ENCODE measurements at places on chromosomes 5 and 9.

GRCh38 chr5:82011761-82012160 lies 39.9 kb downstream of the ATG10 start:
- no peak for DNase-seq

GRCh38 chr9:136773386-136774044 lies 9.2 kb upstream of the LCN15 start:
- DNase-seq = no peak

DNA sequence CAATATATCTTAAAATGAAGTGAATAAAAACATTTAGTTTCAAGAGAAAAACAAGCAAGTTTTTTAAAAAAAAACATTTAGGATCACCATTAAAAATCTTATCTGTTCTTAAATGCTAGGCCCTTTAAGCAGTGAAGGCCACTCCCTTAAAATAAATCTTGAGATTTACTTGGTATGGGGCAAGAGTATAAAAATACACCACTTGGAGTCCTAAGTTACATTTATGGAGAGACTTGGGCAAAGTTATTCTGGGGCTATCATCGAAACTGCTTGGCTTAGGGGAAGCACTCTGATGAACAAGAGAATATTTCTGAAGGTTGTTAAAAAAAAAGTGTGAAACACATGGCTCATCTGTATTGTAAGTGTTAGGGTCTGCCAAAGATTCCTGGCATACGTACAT lies 97.4 kb downstream of the NR3C1 start:
- no peak for DNase-seq

DNA sequence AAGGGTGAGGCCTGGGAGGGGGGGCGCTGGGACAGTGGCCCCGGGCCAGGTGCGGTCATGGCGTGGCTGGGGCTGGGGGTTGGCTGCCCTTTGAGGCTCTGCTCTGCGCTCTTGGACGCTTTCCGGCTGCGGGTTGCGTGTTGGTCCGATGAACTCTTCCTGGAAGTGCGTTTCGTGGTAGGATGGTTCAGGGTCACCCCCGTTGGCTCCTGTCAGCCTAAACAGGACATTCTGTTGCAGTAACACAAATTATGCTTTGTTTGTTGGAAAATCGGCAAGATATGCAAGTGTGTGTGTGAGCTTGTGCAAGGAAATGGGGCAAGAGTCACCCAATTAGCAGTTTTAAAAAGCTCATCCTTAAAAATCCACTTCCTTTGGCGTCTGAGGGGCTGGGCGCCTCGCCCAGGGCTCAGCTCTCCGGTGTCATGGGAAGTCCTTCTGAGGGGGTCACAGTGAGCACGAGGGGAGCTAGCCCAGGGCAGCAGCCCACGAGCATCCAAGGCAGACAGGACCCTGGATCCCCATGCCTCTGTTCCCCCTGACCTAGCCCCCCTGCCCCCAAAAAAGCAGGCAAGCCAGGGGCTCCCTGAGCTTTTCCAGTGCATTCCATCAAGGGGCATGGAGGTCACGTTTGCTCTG lies 22.2 kb upstream of the RNU6ATAC start:
- DNase-seq = no peak

DNA sequence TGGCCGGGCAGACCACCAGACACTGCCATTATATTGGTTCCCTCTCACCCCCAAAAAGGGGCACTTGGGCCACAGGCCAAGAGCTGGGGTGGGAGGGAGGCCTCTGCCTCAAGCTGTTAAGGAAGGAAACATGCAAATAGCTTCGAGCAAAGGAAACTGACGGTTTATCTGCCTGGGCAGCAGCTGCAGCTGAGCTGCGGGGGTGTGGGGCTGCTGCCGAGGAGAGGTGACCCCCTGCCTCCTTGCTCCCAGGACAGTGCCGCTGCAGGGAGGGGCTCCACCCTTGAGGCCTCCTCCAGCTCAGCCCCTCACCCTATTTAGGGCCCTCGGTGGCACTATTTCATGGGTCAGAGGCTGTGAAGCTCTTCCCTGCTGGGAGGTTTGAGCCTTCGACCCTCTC lies 789 bp downstream of the DOK3 start:
- no peak for DNase-seq

DNA sequence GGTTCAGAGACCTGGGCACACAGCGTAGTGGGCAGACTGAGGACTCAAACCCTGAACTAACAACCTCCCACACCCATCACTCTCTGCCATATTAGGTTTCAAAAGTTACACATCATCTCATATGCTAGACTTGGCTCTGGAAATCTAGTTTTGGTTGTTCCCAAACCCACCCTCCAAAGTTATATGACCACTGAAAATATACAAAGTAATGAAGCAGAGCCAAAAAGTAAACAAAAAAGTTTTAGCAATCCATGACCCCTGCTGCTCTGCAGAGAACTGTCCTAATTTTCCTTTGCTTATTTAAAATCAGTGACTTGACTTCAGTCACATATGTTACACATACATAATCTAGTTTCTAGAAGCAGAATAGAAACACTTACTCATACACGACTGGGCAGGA lies 155.6 kb upstream of the TAS2R1 start:
- no peak for DNase-seq

GRCh38 chr5:90307322-90307721 lies 102.2 kb downstream of the CETN3 start:
- no peak for DNase-seq

DNA sequence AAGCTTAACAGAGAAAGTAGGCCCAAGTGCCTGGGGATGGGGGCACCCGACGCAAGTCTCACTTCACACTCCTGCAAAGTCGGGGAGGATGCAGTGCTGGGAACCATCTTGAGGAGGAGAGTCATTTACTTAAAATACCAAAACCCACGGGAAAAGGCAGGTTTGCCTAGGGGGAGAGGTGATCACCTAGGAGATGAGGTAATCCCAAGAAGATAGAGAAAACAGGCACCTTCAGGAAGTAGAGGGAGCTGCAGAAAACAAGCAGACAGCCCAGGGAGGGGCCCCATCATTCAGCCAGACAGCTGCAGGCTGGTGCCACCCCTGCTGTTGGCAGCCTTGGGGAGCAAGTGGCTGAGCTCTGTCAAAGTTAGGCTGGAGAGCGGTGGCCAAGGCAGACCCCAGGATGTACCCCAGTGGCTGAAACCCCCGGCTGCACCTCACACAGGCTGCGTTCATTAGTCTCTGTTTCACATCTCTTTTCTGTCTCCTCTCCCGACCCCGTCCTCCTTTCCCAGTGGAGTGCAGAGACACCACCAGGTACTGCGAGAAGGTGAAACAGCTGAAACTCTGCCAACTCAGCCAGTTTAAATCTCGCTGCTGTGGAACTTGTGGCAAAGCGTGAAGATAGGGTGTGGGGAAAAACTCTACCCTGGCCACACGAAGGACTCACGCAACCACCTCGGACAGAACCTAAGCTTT lies 124.9 kb downstream of the SAXO1 start:
- DNase-seq = no peak

- no peak for DNase-seq
These were observed 5.0 kb downstream of the IL7R start for GRCh38 chr5:35861718-35862117.

- DNase-seq = no peak
These were observed 163.5 kb downstream of the CD180 start for GRCh38 chr5:67032921-67033664.

DNA sequence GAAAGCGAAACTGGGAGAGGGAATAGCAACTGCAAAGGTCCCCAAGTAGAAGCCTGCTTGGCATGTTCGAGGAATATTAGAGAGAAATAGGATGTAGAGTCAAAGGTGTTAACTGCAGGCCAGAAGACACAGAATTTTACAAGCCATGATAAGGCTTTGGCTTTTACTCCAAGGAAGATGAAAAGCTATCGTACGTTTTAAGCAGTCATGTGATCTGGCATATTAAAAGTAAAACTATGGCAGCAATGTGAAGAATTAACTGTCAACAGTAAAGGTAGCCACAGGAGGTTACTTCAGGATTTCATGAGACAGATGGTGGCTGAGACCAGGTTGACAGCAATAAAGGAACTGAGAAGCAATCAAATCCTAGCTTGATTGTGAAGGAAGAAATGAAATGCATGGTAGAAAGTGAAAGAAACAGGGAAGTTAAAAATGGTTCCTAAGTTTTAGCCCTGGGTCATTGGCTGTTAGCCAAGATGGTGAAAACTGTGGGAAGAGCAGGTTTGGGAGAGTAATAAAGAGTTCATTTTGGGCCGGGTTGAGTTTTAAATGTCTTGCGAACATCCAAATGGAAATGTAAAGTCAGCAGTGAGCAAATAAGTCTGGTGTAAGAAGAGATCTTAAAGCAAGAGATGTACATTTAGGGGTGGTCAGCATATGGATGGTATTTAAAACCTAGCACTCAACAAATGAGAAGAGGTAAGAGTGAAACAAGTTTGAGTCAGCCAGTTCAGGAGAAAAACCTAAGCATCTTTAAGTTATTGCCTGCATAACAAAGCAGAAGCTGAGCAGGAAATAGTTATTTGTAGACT lies 20.3 kb upstream of the TTC33 start:
- DNase-seq = no peak

GRCh38 chr9:105418588-105419500 lies 29.0 kb upstream of the FSD1L start:
- DNase-seq = no peak

DNA sequence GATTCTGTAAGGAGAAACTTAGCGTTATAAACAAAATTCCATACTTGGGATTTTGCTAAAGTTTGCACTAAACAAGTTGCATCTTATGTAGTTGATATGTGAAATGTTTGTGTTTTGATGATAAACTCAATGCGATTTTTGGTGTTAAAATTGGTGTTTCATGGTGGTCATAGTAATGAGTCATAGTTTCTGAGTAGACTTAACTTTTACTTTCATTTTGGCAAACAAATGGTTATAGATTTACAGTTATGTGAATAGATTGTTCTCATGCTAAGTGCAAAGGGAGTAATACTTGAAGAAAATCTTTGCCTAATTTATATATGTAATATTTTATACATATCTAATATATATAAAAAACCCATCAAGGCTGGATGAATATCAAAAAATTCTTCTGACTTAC lies 107.3 kb upstream of the ELAVL2 start:
- DNase-seq = no peak

GRCh38 chr9:131113655-131114054 lies 11.7 kb upstream of the NUP214 start:
- DNase-seq = no peak

- DNase-seq = peak; percentile 68
These were observed at the start of gene SLC12A7 for GRCh38 chr5:1111727-1112289. TSS of gene SLC12A7 (minus strand) at chr5:1112063. CDS start at chr5:1111991, 72 bp downstream.

DNA sequence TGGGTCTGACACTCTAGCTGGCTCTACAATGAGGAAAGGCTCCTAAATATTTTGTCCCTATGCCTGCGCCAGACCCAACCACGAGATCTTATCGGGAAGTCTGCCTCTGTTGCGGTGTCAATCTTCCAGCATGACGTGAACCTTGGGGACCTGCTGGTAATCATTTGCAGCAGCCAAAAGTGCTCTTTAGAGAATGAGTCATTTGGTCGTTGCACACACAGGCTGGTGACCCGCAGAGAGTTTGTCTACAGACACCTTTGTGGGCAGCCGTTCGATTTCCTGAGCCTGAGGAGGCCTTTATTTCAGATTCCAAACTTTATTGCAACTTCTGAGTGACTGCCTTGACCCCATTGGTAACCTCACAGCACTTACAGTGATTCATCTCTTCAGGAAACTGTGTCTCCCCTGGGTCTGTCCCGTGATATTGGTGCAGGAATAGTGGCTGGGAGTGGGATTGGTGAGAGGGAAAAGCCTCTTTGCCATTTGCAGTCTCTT lies 326.1 kb downstream of the NSG2 start:
- no peak for DNase-seq

- no peak for DNase-seq
These were observed 18.5 kb upstream of the TAL2 start for GRCh38 chr9:105643795-105644194.

GRCh38 chr9:12809720-12810119 lies 34.9 kb downstream of the LURAP1L start:
- DNase-seq = no peak

- DNase-seq = no peak
These were observed 1.6 kb upstream of the CFAP90 start for GRCh38 chr5:7852542-7852941.

- no peak for DNase-seq
These were observed 49.2 kb upstream of the TNC start for GRCh38 chr9:115167175-115167574.

- DNase-seq = no peak
These were observed 148.3 kb upstream of the NR3C1 start for GRCh38 chr5:143551820-143552251.

- no peak for DNase-seq
These were observed 9.7 kb downstream of the NR2F1-AS1 start for GRCh38 chr5:93571114-93571949.

- DNase-seq = no peak
These were observed 40.6 kb downstream of the PHAX start for GRCh38 chr5:126641387-126641786.

- DNase-seq = no peak
These were observed 18.4 kb upstream of the RARS1 start for GRCh38 chr5:168467755-168468330.

DNA sequence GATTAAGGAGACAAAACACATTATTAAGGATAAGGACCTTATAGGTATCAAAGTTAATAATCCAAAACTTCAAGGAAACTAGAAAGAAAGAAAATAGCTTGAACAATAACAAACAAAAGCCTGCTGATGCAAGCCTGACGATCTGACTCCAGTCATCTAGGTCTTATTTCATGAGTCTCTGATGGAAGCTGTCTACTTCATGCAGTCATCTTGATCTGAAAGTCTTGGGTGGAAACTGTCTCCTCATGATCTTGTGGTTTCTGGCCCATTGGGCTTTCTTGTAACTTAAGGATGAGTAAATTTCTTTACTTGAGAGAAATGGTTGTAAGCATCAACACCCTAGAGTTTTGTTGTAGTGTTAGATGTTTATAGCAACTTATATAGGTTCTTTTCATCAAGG lies 20.6 kb upstream of the PSIP1 start:
- DNase-seq = no peak

DNA sequence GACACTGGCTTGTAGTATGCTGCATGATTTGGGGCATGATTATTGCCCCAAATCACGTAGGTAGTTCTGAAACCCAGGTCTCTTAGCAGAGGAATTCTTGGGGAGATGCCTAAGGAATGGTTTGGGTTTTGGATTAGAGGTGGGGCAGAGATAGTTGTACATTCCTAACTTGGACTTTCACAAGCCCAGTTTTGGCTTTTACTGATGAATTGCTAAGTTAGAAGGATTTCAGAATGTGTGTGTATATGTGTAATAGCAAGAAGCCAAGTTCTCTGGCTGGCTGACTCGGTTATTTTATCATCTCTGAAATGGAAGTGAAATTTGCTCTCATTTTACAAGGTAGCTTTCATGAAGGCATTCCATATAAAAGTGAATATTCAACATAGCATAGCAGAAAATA lies 23.8 kb upstream of the ZNF131 start:
- no peak for DNase-seq

DNA sequence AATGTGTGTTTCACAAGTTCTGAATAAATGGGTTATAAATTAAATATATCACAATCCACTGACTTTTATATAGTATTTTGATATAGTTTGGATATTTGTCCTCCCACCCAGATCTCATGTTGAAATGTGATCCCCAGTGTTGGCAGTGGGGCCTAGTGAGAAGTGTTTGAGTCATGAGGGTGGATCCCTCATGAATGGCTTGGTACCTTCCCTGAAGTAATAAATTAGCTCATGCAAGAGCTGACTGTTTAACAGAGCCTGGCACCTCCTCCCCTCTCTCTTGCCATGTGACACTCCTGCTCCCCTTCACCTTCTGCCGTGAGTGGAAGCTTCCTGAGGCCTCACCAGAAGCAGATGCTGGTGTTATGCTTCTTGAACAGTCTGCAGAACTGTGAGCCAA lies 127.9 kb upstream of the PALM2AKAP2 start:
- DNase-seq = no peak
